ENCODE measurements at places on chromosomes 1 and 21. TPM values are rescaled to one million over a fixed set of nuclear protein-coding genes. Genes with fewer than 3 reads are reported as not detected.

The C1orf116 gene
- total RNA-seq = not detected

The TBX19 gene
- 1.4 TPM for total RNA-seq

The ACKR1 gene
- not detected for total RNA-seq

The CNN3 gene
- 6.1 TPM for total RNA-seq

The OR14I1 gene
- total RNA-seq = not detected

The PLEKHA6 gene
- 0.26 TPM for total RNA-seq

The CRB1 gene
- not detected for total RNA-seq

The RIPK4 gene
- not detected for total RNA-seq

The HPCA gene
- not detected for total RNA-seq

The DISC1 gene
- total RNA-seq = 12.6 TPM

The HAO2 gene
- total RNA-seq = not detected

The DIO1 gene
- not detected for total RNA-seq

The SMG7 gene
- total RNA-seq = 88.6 TPM

The PADI2 gene
- not detected for total RNA-seq

The FALEC gene
- not detected for total RNA-seq

The AHCYL1 gene
- total RNA-seq = 64.5 TPM

The PTGER3 gene
- total RNA-seq = 2.8 TPM

The SNIP1 gene
- 27.7 TPM for total RNA-seq

The BNIPL gene
- total RNA-seq = 1.8 TPM

The FCRLA gene
- total RNA-seq = not detected

The USH2A gene
- not detected for total RNA-seq

The NTRK1 gene
- 9.9 TPM for total RNA-seq

The PBX1 gene
- not detected for total RNA-seq

The ATP6V1G3 gene
- total RNA-seq = not detected

The FOXE3 gene
- total RNA-seq = not detected

The SLC5A9 gene
- not detected for total RNA-seq

The KRTAP13-3 gene
- not detected for total RNA-seq

The KLF17 gene
- total RNA-seq = not detected

The CD84 gene
- 14.0 TPM for total RNA-seq

The NBPF6 gene
- total RNA-seq = not detected

The MROH9 gene
- not detected for total RNA-seq

The RABGAP1L gene
- 38.2 TPM for total RNA-seq

The CLCNKA gene
- total RNA-seq = not detected

The SPRR4 gene
- total RNA-seq = not detected

The ZNHIT6 gene
- 16.7 TPM for total RNA-seq

The ADAM30 gene
- total RNA-seq = not detected

The PLA2G4A gene
- not detected for total RNA-seq

The BTBD19 gene
- 8.8 TPM for total RNA-seq

The KRTAP10-8 gene
- not detected for total RNA-seq

The KRTAP6-1 gene
- not detected for total RNA-seq

The PSMA5 gene
- 189 TPM for total RNA-seq

The CFHR1 gene
- total RNA-seq = not detected

The LCE1E gene
- total RNA-seq = not detected

The FRRS1 gene
- total RNA-seq = 5.0 TPM

The HES2 gene
- total RNA-seq = 0.05 TPM

The PAPPA2 gene
- total RNA-seq = 0.05 TPM

The CLDN8 gene
- not detected for total RNA-seq

The OR2L8 gene
- total RNA-seq = not detected

The PGBD5 gene
- total RNA-seq = not detected

The ELF3 gene
- 0.42 TPM for total RNA-seq

Measured in activated CD8-positive, alpha-beta T cell treated with anti-CD3 and anti-CD28 coated beads, Interleukin-2, amount 10 ng/mL, durations not matched to agents 7 days and 5 days (primary cell).